ENCODE measurements at places on chromosomes 2 and 18.

DNA sequence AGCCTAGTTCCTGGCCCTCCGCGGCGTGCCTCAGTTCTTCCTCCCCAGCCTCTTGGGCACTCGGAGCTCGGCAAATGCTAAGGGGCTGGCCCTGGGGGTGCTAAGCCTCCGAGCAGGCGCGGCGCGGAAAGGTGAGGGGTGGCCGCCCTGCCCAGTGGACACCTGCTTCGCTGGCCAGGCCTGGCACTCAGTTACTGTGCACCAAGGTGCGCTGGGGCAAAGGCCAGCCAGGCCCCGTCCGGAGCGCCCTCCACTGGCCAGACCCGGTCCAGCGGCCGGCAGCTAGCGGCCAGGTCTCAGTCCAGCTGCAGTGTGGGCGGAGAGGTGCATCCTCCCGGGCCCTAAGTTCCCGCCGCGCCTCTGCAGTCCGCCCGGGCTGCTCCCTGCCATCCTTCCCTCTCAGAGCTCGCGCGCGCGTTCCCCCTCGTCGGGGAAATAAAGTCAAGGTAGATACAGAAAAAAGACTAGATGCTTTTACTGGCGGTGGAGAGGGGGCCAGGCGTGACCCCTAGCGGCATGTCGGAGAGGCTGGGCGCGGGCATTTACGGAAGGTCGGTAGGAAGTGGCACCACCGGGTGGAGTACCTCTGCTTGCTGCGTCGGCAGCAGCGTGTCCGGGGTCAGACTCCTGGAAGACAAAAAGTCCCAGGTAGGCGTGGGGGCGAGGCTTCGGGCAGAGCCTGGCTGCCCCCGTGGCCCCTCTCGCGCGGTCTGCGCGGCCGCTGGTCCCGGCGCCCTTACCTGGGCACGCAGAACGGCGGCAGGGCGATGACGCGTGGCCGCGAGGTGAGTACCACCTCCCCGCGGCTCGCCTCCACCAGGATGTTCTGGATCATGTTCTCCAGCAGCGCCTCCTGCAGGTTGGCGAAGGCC, 9.4 kb upstream of the CRYBA2 start:
- peak; percentile 30 for DNase-seq

DNA sequence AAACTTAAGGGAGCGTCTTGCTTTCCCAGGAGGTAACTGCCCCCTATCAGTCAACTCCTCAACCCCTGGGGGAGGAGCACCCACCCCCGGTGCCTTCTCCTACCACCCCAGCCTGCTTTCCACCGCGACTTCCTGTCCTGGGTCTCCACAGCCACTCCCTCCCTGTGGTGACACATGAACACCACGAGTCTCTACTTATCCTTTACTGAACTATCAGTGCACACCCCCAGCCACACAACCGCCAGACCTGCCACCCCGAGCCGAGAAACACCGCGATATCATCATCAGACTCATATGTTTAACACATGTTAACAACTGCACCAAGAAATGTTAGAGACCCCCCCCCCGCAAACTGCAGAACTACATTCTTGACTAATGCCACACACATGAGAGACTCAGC, 43.3 kb downstream of the LONRF2 start:
- DNase-seq = no peak

DNA sequence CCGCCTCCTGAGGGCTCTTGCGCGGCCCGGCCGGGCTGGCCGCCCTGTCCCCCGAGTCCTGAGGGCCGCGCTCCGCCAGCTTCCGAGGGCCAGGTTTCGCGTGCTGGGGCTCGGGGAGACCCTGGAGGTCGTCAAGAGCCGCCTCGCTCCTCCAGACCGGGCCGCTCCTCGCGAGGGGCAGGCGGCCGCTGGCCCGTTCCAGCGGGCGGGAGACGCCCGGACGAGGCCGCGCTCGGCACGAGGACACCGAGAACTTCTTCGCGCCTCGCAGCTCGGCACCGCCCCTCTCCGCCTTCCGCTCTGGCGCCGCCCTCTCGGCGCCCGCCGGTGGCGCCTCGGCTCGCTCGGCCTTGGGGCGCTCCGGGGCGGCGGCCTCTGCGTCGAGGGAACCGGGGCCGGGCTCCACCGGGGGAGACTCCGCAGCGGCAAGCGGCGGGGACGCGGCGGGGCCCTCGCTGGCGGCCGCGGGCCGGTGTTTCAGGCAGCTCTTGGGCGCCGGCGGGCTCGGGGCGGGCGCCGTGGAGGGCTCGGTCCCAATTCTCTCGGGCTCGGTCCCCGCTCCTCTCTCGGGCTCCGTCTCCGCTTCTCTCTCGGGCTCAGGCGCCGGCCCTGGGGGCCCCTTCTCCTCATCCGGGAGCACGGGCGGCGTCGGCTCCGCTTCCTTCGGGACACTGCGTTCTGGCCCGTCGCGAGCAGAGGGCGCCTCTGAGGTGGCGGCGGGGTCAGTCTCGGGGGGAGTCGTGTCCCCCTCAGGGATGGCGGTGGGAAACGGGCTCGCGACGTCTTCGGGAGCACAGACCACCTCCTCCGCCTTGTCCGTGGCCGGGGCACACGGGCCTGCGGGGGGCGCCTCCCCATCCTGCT, 91.6 kb upstream of the MGAT4A start:
- peak; percentile 36 for DNase-seq

DNA sequence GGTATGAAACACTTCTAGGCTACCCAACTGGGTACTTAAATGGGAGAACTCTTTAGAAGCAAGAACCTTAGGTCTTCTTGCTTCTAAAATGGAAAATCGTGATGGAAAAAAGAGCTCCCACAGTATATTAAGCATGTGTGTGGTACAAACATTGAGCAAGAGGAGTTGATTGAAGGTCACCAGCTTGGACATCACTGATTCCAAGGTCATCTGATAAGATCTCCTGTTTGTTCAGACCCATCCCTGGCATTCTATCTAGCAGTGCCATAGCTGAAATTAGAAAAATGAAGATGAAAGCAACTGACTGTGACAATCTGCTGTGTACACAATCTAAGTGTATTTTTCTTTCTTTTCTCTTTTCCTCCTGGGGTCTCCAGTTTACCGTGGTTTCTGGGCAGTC, 35.7 kb downstream of the TMEM182 start:
- DNase-seq = no peak

- DNase-seq = no peak
Observed at GRCh38 chr2:63093502-63093901, 42.9 kb downstream of the OTX1 start.

GRCh38 chr2:144460727-144461307, 59.1 kb downstream of the ZEB2 start:
- DNase-seq = no peak

- no peak for DNase-seq
Observed at GRCh38 chr18:68759308-68759707, 38.6 kb upstream of the CCDC102B start.

DNA sequence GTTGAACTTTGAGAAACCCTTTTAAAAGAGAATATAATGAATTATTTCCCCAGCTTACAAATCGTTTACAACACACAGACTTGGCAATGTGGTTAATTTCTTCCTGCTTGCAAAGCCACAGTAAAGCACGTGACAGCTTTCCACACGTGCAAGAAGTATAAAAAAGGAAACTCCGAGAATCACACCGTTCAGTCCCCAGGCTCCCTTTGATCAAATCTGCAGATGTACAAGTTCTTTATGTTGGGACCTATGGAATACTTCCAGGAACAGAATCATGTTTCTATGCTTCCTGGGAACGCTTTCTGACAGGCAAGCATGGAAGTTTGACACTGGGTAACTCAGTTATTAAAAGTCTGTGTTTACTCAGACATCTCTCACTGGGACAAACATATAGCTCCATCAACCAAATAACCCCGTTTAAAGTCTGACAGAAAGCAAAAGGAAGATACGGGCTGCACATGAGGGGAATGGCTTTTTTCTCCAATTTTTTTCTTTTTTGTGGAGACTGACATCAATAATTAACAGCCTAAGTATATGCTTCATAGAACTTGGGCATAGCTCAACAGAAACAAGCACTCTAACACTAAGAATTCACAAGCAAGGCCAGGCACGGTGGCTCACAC, 134.8 kb downstream of the EIPR1 start:
- no peak for DNase-seq

- DNase-seq = peak; percentile 66
Observed at GRCh38 chr2:237512774-237513466, 25.9 kb downstream of the MLPH start.

DNA sequence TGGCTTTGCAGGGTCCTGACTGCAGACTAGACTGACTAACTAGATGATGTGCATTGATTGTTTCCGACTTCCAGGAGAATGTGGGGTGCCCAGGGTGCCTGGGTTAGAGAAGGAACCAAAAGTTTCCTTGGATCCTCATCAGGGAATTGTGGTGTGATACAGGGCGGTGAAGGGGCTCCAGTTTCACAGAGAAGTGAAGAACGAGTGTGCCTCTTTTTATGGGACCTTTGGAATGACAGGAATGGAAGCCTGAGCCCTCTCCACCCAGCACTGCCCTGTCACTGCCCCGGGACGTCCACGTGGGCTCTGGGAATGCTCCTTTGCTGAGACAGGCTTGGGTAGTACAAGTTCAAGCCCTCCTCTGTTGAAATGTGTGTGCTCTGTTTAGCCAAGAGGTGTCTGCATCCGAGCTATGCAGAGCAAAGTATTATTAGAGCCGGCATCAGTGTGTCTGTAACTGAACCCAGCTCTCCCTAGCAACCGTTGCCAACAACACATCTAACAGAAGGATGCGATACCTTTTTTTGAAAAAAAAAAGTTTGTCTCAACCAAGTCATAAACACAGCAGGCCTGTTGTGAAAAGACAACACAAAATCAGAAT, 183.6 kb downstream of the SMAD7 start:
- DNase-seq = no peak

- DNase-seq = no peak
Observed at GRCh38 chr2:59733567-59733930, 819.9 kb downstream of the BCL11A start.

DNA sequence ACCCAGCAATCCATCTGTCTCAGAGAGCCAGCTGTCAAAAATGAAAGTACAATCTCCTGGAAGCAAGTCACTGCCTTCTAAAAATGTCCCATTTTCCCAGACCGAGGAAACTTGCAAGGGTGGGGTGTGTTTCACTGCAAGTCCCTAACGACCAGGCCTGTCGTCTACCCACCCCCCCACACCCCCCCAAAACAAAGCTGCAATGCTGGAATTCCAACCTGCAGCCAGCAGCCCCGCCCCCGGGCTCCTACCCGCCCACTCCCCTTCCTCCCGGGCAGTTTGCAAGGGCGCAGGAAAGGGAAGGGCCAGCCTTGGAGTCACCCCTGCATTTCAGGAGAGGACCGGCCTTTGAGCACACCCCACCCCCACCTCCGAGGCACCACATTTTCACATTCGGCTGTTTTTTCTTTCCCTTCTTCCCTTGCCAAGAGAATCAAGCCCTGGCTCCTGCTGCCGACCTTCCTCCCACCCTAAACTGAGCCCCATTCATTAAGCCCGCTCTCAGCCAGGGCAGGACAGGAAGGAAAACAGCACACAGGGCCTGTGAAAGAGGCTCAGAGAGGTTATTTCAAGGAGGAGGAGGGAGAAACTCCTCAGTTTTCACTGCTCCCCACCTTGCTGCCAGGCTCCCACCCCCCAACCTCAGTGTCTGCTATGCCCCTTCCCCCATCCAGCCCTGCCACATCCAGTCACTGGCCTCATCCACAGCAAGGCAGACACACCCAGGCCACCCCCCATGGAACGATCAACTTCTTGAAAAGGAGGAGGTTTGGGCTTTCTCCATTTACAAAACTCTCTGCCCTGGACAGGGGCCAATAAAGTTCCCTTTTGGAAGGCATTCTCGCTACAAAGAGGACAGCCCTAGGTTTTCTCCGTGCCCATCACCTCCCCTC, 11.3 kb downstream of the SMAD7 start:
- no peak for DNase-seq

- DNase-seq = no peak
Observed at GRCh38 chr2:19839438-19839837, 62.3 kb downstream of the TTC32 start.

DNA sequence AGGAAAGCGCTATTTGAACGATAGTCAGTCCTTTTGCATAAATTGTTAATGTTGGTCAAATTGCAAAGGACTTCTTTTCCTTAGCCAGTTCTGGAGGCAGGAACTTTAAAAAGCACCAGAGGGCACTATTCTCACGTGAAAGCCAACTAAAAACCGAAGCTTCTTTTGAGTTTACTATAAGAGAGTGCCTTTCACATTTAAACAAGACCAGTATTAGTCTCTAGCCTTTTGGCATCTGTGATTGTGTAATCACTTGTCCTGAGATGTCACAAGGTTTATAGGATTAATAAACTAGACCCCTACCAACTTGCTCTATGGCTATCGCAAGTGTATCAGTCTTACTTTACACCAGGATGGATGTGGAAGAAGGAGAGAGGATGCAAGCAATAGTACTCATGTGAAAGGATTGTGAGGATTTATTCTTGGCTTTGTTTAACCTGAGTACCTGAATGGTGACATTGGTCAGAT, 14.4 kb upstream of the STAT4 start:
- DNase-seq = no peak

DNA sequence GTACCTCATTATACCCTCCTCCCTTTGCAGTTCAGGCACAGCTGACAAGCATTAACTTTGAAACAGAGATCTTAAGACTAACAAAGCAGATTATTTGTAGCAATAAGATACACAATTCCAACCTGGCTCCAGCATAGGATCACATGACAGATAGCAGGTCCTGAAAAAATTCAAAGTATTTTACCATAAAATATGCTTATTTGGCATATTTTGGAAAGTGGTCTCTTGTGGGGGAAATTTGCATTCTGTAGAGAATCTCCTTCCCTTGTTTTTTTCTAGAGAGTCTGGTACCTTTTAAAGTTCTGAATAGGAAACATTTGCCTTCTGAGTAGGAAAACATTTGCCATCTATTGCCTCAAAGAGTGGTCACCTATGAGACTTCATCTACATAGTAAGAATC, 212.8 kb upstream of the SH3BP4 start:
- DNase-seq = no peak

GRCh38 chr2:227461811-227462461, 10.0 kb upstream of the AGFG1 start:
- DNase-seq = no peak

GRCh38 chr2:231533777-231534125, 3.5 kb upstream of the NMUR1 start:
- no peak for DNase-seq

GRCh38 chr2:239305771-239306170, 95.0 kb downstream of the HDAC4 start:
- no peak for DNase-seq

GRCh38 chr18:46356278-46357033, 252.3 kb downstream of the HAUS1 start:
- DNase-seq = no peak

DNA sequence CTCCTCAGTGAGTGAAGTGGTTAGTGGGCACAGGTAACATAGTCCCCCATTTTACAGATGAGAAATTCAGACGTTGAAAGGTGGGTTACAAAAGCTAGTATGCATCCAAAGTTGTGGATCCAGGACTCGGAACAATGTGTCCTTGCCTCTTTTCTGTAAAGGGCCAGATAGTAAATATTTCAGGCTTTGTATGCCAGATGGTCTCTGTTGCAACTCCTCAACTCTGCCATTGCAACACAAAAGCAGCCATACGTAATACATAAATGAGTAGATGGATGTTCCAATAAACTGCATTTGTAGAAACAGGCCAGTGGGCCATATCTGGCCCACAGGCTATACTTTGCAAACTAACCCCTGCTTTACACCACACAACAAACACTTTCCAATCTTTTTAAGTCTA, 166.6 kb upstream of the PKDCC start:
- DNase-seq = no peak

GRCh38 chr2:120013597-120014223, 833 bp downstream of the EPB41L5 start:
- DNase-seq = no peak

- no peak for DNase-seq
Observed at GRCh38 chr2:195367809-195368208, 289.2 kb upstream of the SLC39A10 start.

- DNase-seq = no peak
Observed at GRCh38 chr2:148110184-148110583, 89.3 kb downstream of the MBD5 start.

- no peak for DNase-seq
Observed at GRCh38 chr2:241603686-241604085, 33.3 kb downstream of the THAP4 start.
